ENCODE measurements at places on chromosomes 12 and 14.

DNA sequence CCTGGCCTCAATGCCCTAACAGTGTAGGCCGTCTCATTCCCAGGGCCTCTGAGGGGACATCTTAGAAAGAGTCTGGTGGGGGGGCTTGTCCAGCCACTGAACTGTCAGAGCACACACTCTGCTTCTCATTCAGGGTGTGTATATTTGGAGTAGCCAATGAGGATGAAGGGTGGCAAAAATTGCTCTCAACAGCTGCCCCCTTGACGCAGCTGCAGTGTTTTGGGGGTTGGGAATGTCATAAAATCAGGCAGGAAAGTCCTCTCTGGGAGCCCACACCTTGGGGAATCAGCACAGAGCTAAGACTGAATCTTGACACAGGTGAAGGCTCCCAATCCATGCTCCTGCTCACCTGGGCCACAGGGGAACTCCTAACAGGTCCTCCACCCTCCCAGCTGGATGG, 1.5 kb downstream of the RASAL1 start:
- DNase-seq = no peak

DNA sequence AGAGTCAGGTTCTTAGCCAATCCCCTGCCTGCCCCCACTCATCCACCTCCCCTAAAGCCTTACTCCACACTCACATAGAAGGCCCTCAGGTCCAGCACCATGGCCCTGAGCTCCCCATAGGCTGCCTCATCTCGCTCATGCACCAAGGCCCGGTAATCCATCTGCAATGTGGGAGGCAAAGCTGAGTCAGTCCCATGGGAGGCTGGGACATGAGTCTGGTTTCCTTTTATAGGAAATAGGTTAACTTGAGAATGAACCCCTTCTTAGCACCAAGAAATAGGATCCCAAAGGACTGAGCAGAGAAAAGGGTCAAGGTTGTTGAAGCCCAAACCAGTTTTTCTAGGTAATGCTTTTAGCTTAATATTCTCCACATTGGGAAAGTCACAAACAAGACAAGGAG, 2.1 kb upstream of the EMC9 start:
- DNase-seq = no peak

GRCh38 chr12:117235261-117235660, 45.0 kb upstream of the FBXO21 start:
- no peak for DNase-seq

GRCh38 chr12:105466231-105466900, 135.9 kb downstream of the C12orf75 start:
- no peak for DNase-seq
